Neural crest cell (in vitro differentiated cells): ENCODE measurements at places on chromosomes 3 and 15.
A peak's percentile ranks its signal among the peaks of the same experiment; 100 is the strongest.

- no peak for DNase-seq
Measured at GRCh38 chr3:71580636-71581456, 2.7 kb downstream of the FOXP1 start.

- DNase-seq = no peak
Measured at GRCh38 chr3:17039594-17039993, 154.8 kb downstream of the PLCL2 start.

- DNase-seq = peak; percentile 85
Measured at GRCh38 chr3:48662753-48663488, at the start of gene CELSR3. Gene CELSR3 (minus strand): TSS chr3:48662886. CDS start chr3:48662634, 252 bp downstream.

DNA sequence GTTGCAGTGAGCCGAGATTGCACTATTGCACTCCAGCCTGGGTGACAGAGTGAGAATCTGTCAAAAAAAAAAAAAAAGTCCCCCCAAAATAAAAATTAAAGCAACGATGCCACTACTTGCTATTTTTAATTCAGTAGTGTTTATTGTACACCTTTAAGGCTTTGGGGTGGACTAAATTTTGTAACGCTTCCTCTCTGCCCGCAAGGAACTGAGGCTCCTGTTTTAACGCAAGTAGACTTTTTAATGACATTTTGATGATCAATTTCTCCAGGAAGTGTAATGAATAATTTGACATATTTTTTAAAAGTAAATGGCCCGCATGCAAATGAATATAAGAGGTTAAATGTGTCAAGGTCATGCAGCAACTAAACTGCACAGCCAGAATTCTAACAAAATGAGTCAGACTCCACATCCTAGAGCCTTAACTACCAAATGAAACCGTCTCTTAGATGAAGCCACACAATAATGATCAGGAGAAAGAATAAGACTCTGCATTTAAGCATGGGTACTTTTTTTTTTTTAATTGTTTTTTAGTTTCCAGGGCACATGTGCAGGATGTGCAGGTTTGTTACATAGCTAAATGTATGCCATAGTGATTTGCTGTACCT is 96.8 kb upstream of the LMOD3 start:
- DNase-seq = no peak

GRCh38 chr15:64732156-64732860 is 43.1 kb downstream of the RBPMS2 start:
- no peak for DNase-seq

DNA sequence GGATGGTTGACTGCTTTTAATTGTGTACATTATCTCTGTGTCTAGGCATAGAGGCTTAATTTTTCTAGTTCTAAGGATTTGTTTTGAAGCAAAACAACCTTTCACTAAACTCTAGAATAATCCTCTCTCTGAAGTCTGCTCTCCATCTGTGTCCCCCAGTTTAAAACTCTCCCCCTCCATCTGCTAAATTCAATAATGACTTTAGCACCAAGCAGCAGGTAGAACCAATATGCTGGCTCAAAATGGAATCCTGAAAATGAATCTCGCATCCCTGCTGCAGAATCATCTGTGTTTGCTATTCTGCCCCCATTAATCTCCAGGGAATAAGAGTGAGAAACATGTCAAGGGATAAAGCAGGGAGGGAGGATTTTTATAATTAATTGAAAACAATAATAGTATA is 111.8 kb downstream of the TUSC7 start:
- DNase-seq = no peak

DNA sequence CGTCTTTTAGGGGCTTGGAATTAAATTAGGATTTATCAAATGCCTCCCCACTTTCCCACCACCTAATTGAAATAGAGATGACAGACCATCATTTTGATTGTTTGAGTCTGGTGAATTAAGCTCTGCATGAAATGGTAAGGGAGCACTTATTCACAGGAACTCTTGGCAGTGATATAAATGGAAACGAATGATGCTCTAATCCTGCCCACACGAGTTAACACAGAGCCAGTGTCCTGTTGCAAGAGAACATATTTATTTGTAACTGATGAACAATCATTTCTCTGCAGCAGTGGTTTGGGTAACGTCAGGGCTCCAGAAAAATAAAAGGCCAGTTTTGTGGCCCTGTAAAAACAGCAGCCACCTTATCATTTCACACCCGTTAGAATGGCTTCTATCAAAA is 163.3 kb downstream of the FEZF2 start:
- no peak for DNase-seq

GRCh38 chr15:55526559-55527036 is 18.6 kb upstream of the DNAAF4 start:
- no peak for DNase-seq
